ENCODE measurements at places on chromosomes 6 and 20.

DNA sequence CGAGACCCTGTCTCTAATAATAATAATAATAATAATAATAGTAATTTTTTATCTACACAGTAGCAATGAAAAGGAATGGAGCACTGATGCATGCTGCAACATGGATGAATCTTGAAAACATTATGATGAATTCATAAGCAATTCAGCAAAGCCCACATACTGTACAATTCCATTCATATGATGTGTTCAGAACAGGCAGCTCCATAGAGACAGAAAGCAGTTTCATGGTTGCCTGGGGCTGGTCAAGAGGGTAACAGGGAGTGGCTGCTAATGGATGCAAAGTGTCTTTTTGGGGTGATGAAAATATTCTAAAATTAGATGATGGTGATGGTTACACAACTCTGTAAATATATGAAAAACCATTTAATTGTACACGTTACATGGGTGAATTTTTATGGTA lies 43.6 kb downstream of the SLC24A3 start:
- DNase-seq: no peak

DNA sequence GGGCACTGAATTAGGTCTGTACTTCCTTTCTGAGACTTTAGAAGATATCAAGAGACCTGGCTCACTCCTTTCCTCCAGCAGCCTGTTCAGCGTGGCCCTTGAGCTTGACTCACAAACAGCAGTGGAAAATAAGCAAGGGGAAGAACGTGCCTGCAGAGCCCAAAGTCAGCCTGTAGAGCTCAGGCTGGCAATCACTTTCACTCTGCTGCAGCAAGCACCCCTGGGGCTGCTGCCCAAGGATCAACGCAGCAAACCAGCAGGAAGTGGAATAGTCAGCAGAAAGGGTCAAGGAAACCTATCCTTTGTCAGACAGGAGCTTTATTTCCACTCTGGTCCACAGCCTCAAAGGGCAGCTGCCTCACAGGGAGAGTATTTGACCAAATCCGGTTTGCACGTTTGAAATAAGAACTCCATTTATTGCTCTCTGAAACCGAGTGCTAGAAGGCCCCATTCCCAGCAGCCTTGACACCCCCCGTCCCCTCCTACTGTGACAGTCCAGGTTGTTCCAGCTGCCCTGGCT lies 77.4 kb downstream of the PRDM1 start:
- no peak for DNase-seq

- no peak for DNase-seq
These were observed 45.3 kb downstream of the RRBP1 start for GRCh38 chr20:17636523-17637412.

GRCh38 chr20:45890077-45890984 lies 677 bp downstream of the NEURL2 start:
- peak; percentile 15 for DNase-seq

- DNase-seq: no peak
These were observed 134.0 kb downstream of the SCML4 start for GRCh38 chr6:107689951-107690642.

DNA sequence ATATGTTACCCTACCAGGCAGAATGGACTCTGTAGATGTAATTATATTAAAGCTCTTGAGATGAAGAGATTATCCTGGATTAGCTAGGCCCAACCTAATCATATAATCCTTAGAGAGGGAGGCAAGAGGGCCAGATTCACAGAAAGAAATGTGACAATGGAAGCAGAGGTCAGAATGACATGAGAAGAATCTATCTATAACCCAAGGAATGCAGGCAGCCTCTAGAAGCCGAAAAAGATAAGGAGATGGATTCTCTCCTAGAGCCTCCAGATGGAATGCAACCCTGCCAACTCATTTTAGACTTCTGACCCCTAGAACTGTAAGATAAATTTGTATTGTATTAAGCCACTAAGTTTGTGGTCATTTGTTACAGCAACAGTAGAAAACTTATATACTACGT lies 12.3 kb downstream of the PXT1 start:
- no peak for DNase-seq

Data from activated naive CD4-positive, alpha-beta T cell (primary cell).